ENCODE measurements at places on chromosomes 13 and 19.

- no peak for DNase-seq
Measured at GRCh38 chr19:33005440-33005839, 33.4 kb downstream of the FAAP24 start.

DNA sequence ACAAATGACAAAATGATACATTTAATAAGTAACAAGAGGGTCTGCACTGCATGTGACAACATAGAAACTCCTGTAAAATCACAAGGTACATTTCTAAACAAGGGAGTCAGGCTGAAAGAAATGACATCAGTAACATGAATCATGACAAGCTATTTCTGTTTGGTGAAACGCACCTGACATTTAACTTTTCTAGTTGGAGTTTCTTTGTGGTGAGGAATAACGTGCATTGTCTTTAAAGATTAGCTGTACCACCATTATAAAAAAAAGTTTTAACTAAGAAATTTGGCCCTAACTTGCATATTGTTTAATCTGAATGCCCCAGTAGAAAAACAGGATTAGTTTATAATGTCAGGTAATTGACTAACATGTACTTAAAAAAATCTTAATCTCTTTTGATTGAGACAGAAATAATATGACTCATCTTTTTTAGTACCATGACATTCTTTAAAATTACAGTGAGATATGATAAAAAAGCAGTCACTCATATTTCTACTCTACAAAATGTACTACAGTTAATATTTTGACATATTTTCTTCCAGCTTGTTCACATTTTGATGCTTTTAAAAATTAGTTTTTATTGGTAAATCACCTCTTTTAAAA lies 418.2 kb downstream of the KLF12 start:
- DNase-seq = no peak

GRCh38 chr13:98576200-98576945 lies 534 bp downstream of the STK24 start:
- DNase-seq = peak; percentile 20

DNA sequence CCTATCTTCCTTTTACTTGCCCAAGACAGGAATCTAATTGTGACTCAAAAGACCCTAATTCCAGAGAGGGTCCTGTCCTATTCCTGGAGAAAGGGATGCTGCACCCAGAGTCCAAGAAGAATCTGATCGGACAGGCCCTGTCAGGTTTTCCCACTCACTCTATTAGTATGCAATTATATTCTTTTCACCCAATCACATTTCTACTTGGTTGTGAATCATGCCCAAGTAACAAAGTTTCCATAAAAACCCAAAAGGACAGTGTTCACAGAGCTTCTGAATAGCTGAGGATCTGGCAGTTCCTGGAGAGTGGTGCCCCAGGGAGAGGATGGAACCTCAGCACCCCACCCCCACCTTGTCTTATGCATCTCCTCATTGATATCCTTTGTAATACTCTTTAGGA lies 135.3 kb upstream of the SLITRK5 start:
- DNase-seq = no peak

- DNase-seq = no peak
Measured at GRCh38 chr19:4140237-4140711, 13.2 kb upstream of the CREB3L3 start.

- DNase-seq = no peak
Measured at GRCh38 chr13:80262051-80262695, 78.8 kb downstream of the SPRY2 start.

DNA sequence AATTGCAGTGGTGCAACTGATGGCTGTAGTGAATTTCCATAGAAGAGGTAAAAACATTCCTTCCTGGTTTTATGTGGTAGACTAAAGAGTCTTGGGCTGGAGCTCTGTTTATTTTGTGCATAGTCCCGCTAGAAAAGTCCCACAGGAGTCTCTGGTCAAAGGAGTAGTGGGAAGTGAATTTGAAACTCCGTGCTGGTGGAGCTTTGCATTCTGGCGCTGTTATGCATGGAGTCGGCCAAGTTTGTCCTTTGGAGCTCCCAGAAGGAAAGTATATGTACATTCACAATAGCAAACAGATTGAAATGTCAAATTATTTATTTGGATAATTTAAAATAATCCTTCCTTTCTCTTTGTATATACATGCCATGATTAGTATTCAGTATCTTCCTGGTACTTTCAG lies 296.5 kb downstream of the LMO7 start:
- no peak for DNase-seq

DNA sequence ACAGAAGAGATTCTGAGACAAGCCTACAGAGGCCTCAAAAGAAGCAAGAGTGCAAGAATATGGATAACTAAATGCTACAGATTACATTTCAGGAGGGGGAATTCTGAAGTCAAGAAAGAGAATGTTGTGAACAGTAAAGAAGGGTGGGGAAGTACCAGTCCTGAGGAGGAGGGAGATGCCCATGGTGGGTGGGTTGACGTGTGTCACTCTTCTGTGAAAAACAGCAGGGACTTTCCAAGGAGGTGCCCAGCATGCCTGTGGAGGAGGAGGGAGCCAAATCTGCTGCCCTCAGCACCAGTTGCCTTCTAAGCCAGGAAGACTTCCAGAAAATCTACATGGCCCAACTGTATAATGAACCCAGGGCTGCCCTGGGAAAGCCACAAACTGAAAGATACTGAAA lies 87.7 kb downstream of the SGCG start:
- no peak for DNase-seq

GRCh38 chr13:53015971-53016370 lies 12.6 kb upstream of the OLFM4 start:
- no peak for DNase-seq

- DNase-seq = no peak
Measured at GRCh38 chr19:1037621-1038064, 2.3 kb upstream of the ABCA7 start.

GRCh38 chr19:56306016-56306415 lies 8.6 kb downstream of the ZSCAN5A start:
- DNase-seq = no peak

GRCh38 chr19:49114630-49115363 lies 627 bp downstream of the LIN7B start:
- peak; percentile 28 for DNase-seq

GRCh38 chr13:49323344-49323743 lies 75.6 kb downstream of the CDADC1 start:
- DNase-seq = no peak

GRCh38 chr13:46751811-46752635 lies 44.9 kb downstream of the ESD start:
- DNase-seq = peak; percentile 9

Data from activated CD4-positive, alpha-beta T cell treated with anti-CD3 and anti-CD28 coated beads for 1 hour (primary cell).